ENCODE measurements at places on chromosomes 5 and 9.

GRCh38 chr5:82669720-82670119, 391.6 kb upstream of the RPS23 start:
- DNase-seq, result no peak

- no peak for DNase-seq
These were observed 233.2 kb downstream of the FBXL17 start for GRCh38 chr5:108148715-108149139.

DNA sequence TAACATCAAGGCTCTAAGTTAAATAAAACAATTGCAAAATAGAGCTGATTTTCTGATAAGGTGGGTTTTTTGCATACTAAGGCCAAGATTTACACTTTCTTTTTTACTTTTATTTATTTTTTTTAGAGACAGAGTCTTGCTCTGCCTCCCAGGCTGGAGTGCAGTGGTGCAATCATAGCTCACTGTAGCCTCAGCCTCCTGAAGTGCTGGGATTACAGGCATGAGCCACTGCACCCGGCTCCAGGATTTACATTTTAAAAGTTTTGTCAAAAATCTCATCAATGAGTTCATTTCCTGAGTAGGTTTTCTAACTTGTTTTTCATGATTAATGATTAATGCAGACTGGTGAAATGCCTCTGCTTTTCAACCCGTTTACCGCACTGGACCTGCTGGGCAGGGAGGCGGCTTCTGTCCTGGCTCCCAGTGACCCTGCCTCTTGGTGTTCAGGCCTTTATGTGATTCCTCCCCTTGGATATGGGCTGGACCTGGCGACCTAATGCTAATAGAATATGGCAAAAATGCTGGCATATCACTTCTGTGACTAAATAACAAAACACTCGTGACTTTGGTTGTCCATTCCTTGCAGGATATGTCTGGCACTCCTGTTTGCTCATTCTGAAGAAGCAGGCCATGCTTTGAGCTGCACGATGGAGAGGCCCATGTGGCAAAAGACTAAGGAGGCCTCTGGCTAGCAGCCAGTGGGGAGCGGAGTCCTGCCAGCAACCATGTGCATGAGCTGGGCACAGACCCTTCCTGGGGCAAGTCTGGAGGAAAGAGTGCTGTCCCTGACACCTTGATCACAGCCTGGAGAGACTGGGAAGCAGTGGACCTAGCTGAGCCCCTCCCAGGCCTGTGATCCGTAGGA, 72.2 kb upstream of the PTCH1 start:
- no peak for DNase-seq

GRCh38 chr9:34796924-34797323, 87.0 kb upstream of the CCL21 start:
- DNase-seq, result no peak

DNA sequence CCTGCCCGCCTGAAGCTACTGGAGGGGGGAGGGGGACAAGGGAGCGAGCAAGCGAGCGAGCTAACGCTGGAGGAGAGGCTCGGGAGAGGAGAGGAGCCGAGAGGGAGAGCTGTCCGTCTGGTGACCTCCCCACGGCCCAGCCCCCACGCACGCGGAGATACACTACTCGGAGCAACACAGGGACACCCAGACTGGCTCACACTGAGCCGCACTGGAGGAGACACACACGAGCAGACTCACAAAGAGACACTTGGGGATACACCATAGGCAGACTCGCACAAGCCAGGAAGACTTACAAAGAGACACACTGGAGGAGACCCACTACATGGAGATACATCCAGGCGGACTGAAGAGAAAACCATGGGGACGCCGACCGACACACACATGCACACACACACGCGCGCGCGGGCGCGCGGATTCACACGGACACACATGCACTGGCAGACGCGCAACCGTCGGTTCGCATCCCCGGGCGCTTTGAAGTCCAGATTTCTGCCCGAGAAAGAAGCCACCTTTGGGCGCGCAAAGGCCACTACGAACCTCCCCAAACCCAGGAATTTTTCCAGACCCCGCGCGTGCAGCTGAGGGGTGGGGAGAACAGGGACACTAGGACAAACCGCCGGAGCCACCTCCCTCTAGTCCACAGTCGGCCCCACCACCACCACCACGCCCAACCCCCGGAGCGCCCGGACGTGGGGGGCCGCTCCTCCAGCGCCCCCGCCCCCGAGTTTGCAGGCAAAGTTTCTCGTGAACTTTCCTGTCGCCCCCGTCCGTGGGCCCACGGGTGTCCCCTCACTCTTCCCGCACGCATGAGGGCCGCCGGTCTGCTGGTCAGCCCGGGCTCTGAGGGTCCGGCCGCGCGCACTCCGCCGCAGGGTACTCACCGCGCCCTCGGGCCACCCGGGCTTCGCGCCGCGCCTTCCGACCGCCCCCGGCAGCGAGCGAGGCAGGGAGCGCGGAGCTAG, 571 bp downstream of the CNTFR start:
- no peak for DNase-seq

DNA sequence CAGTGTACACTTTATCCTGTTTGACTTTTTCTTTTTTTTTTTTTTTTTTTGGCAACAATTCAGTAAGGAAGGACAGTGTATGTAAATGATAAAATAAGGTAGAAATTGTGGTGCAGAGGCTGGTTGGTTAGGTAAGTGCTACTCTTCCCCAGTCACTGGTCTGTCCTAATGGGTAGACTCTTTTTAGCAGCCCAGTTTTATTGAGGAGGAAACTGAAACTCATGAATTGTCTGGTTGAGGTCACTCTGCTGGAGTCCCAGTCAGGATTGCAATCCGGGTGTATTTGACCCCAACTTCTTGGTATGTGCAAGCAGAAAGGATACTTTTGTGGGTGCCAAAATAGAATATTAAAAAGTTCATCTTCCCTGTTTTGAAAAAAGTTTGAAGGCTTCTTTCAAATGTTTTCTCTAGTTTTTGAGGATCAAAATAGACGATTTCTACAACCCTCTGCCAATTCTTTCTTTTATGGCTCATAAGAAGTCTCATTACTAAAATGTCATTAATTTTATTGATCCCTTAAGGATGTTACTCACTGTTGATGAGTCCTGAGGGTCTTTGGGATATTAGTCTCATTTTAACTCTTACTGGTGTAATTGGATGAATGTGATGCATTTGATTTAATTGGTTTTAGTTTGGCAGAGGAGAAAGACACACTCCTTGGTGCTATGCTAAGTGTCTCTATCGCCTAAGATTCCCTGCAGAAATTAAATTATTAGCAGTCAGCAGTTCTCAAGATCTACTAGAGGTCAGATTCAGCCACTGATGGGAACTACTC, 171.9 kb downstream of the KDM4C start:
- DNase-seq, result no peak

GRCh38 chr5:74517700-74518099, 122.8 kb downstream of the ENC1 start:
- DNase-seq, result no peak

- DNase-seq, result no peak
These were observed 3.3 kb downstream of the ACSL6 start for GRCh38 chr5:132008163-132008473.

GRCh38 chr5:39117401-39117800, 43.2 kb upstream of the RICTOR start:
- DNase-seq, result no peak

DNA sequence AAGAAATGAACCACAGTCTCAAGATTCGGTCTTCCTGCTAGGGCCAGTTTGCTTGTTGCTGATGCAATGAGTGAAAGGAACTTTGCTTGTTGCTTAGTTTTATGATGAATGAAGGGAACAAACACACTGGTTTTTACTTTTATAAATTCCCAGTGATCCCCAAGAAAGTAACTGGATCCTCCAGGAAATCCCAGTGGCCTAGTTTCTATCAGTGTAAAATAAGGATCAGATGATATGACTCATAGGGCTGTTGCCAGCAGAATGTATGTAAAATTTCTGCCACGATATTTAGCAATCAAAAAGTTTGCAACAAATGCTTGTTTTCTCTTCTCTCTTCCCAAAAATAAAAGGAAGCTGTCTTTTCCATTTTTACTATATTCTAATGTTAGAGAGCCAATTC, 160.1 kb upstream of the CDKN2B start:
- DNase-seq, result no peak

- no peak for DNase-seq
These were observed 38.1 kb upstream of the FCN1 start for GRCh38 chr9:134955801-134956200.

DNA sequence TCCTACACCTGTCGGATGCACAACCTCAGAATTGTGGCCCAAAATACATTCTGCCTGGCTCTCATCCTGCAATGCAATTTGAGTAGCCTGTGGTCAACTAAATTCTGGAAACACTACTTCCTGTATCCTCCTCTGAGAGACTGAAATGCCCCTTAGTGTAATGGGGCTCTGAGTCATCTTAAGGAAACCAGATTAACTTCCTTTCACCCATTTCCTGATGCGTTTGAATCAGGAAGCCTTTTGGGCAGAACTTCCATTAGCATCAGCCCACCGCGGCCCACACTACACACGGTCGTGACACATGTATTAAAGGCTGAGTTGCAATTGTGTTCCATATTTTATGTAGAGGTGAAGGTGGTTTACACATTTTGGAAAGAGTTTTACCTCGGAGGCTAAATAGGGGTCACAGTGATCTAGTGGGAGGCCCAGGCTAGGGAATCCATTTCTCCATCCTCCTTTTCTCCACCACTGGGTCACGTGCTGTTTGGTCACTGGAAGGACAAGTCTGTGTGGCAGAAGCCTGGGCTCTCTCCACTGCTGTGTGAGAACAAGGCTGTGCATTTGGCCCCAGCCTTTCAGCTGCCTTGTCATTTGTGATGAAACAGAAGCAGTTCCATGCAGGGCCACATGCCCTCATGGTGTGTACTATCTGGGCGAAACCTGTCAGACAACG, 55.9 kb downstream of the DAP start:
- no peak for DNase-seq

DNA sequence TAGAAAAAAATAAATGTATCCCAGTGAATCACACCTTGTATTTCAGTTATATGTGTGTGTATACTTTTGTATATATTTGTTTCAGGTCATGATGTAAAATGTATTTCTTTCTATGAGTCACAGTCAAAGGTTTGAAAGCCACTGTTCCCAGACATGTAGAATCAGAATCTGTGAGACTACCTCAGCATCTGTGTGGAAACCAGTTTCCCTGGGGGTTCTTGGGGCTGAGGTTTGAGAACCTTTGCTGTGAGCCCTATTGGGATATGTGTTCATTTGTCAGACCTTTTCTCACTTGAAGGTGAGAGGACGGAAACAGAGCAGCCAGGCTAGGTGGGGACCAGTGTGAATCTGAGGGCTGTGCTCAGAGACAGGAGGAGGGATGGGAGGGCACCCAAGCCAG, 78.7 kb upstream of the SAP30L start:
- DNase-seq, result no peak

- no peak for DNase-seq
These were observed 7.3 kb downstream of the FCN2 start for GRCh38 chr9:134887686-134888602.

- no peak for DNase-seq
These were observed 1032.3 kb upstream of the NUDT12 start for GRCh38 chr5:104594850-104595249.

- no peak for DNase-seq
These were observed 910 bp downstream of the ENG start for GRCh38 chr9:127853312-127854183.

- DNase-seq, result no peak
These were observed 105.8 kb upstream of the SPATA31D4 start for GRCh38 chr9:81822301-81822865.

GRCh38 chr5:86894056-86894455, 276.3 kb downstream of the COX7C start:
- no peak for DNase-seq

- DNase-seq, result no peak
These were observed 13.8 kb downstream of the SGTB start for GRCh38 chr5:65708145-65708544.

DNA sequence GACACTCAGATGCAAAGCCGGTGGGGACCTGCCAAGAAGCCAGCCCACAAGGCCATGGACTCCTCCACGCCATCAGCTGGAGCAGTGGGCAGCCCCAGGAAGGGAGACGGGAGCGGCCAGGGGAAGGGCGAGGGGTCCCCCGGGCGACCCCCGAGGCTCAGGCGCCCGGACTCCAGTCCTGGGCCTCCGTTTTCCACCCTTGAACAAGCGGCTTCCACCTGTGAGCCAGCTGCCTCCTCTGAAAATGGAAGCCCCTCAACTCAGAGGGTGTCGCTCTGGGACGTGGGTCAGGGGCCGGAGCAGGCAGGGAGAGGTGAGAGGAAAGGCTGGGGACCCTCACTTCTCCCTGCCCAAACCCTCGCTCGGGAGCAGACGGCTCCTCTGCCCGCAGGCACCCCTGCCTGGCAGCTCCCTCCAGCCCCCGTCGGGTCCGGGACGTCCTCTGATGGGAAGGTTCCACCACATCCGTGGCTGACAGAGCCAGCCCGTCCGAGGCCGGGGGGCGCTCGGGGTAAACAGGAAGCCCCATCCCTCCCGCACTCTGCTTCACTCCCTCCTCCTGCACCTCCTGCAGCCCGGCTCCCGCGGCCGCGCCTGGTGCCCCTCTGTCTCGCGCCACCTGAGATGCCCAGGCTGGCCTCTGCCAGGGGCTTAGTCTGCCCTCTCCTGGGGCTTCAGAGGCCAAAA, 3.7 kb upstream of the EGFL7 start:
- no peak for DNase-seq

GRCh38 chr9:91055845-91056244, 254.2 kb downstream of the SYK start:
- no peak for DNase-seq

- no peak for DNase-seq
These were observed 22.5 kb downstream of the APBA1 start for GRCh38 chr9:69649566-69650250.

- DNase-seq, result no peak
These were observed 260.1 kb upstream of the SLC24A2 start for GRCh38 chr9:20048985-20049384.

DNA sequence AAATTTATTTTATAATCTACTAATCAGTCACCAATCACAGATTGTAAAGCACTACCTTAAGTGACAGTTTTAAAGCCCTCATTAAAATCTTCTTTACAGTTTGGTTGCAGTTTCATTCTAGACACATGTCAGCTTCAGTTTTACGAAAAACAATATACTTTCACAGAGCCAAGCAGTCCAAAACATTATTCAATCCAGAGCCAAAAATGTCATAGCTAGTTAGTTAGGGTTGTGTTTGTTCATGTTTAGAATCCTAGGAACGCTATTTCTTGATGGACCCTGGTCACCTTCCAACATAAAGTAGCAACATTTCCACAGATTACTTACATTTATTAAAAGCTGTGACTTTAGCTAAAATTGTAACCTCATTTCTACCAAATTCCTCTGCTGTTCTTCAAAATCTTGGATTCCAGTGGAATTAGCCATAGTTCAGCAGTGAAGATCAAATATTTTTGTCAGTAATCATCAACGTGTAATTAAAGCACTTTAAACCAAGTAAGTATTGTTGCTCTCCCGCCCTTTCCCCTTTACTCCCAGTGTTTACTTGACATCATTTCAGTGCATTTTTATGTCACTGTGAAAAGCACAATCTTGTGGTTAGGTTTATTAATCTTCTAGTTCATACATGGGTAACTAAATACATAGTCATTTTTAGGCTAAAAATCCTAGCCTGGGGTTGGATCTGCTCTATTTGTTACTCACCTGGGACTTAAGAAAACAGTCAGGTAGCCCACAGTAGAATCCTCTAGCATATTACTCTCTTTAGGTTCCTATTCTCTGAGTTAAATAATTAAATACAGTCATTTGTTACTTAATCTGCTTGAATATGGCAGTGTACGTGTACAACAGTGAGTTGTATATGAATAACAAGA, 74.3 kb downstream of the NIPBL start:
- no peak for DNase-seq

All from activated T-helper 9 cell treated with anti-CD3 and anti-CD28 coated beads, Interleukin-2, amount 50 U/mL, for 16 hours (primary cell).